GM23338 (cell line): ENCODE measurements at places on chromosomes 5 and 9. TPM values are rescaled to one million over a fixed set of nuclear protein-coding genes. Genes with fewer than 3 reads are reported as not detected.

GRCh38 chr9:134553996-134554372 is 87.6 kb upstream of the COL5A1 start:
- no peaks in the 10 kb centered on the region for H3K27me3 ChIP-seq
- H3K4me3 ChIP-seq = no peak overlapping the region
- no peak overlapping the region for H3K27ac ChIP-seq
- H3K4me1 ChIP-seq = no peaks in the 10 kb centered on the region

Gene CAAP1
- total RNA-seq = 47.9 and 57.9 TPM in 2 replicates

Gene SGCD
- 0.03 TPM in 1 of 2 replicates, not detected in the other for total RNA-seq

Gene ZNF300
- 22.3 and 25.9 TPM in 2 replicates for total RNA-seq

GRCh38 chr9:77512876-77513275 is 135.2 kb downstream of the GNA14 start:
- no peak for DNase-seq
- H3K4me1 ChIP-seq = no peaks in the 10 kb centered on the region
- H3K27ac ChIP-seq = no peak overlapping the region
- no peak overlapping the region for H3K4me3 ChIP-seq
- no peaks in the 10 kb centered on the region for H3K36me3 ChIP-seq
- no peaks in the 10 kb centered on the region for H3K27me3 ChIP-seq

DNA sequence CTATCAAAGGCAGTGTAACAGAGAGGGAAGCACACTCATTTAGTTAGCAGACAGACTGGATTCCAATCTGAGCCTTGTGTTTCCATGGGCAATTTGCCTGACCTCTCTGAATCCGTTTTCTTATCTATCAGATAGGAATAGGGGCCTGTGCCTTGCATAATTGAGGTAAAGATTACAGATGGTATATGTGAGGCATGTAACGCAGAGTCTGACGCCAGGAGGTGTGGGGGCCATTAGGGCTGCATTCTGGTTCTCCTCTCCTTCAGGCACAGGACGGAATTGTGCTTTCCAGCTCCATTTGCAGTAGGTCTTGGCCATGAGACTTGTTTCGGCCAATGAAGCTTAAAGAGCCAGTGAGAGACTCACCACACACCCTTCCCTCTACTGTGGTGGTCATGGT is 97.6 kb downstream of the FRMD3 start:
- no peaks in the 10 kb centered on the region for H3K36me3 ChIP-seq
- no peak overlapping the region for H3K4me3 ChIP-seq
- no peaks in the 10 kb centered on the region for H3K4me1 ChIP-seq
- H3K27ac ChIP-seq = no peak overlapping the region

Gene SLC46A2
- total RNA-seq = not detected in 2 replicates

DNA sequence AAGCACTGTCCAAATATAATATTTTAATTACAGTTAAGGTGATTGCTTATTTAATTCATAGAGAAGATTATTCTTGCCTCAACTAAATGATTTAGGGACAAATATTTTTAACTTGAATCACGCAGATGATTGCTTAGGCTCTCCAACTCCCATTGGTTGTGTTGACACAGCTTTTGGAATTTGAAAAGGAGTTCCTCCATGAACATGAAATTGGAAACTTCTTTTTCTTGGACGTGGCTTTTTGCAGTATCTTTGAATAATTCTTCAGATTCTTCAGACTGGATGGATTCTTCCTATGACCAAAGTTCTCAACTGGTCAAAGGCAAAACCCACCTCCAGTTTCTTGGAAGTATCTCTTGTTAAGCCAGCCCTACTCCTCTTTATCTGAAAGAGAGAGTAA is 456.4 kb upstream of the KLF4 start:
- H3K4me1 ChIP-seq = no peaks in the 10 kb centered on the region
- H3K27me3 ChIP-seq = no peaks in the 10 kb centered on the region
- no peak for DNase-seq
- H3K36me3 ChIP-seq = no peaks in the 10 kb centered on the region
- H3K27ac ChIP-seq = no peak overlapping the region

Gene CIZ1
- total RNA-seq = 48.2 and 61.4 TPM in 2 replicates

- no peaks in the 10 kb centered on the region for H3K27me3 ChIP-seq
- no peaks in the 10 kb centered on the region for H3K36me3 ChIP-seq
- no peak overlapping the region for H3K27ac ChIP-seq
- H3K4me3 ChIP-seq = no peak overlapping the region
- H3K4me1 ChIP-seq = peaks cover 21% of the 10 kb centered on the region
- no peak for DNase-seq
Measured at GRCh38 chr9:123796618-123797484, 133.1 kb downstream of the DENND1A start.

Gene ARL14EPL
- not detected in 2 replicates for total RNA-seq

GRCh38 chr5:177083357-177083756 is 3.4 kb upstream of the FGFR4 start:
- DNase-seq = no peak
- H3K36me3 ChIP-seq = no peaks in the 10 kb centered on the region
- H3K4me1 ChIP-seq = peaks cover 24% of the 10 kb centered on the region
- H3K27ac ChIP-seq = no peak overlapping the region
- H3K4me3 ChIP-seq = no peak overlapping the region

DNA sequence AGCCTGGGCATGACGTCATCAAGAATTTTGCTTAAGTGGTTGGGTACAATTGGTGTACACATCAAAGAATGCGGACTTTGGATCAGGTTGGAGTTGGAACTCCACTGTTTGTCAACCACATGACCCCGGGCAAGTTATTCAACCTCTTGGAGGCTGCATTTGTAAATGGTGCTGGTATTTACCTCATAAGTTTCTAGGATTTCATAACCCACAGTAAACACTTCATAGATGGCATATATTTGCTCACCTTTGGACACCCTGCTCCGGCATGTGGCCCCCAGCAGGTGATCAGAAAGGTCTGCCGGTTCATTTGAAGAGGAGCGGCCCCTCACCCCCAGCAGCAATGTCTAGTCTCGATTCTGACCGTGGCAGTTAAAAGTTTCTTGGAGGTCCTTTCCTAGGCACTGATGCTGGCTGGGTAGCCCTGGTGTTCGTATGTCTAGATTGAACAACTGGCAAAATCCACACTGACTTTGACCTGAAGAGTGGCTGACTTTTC is 60.6 kb downstream of the IL6ST start:
- H3K4me3 ChIP-seq = no peak overlapping the region
- no peak for DNase-seq
- no peaks in the 10 kb centered on the region for H3K27me3 ChIP-seq
- H3K36me3 ChIP-seq = no peaks in the 10 kb centered on the region

DNA sequence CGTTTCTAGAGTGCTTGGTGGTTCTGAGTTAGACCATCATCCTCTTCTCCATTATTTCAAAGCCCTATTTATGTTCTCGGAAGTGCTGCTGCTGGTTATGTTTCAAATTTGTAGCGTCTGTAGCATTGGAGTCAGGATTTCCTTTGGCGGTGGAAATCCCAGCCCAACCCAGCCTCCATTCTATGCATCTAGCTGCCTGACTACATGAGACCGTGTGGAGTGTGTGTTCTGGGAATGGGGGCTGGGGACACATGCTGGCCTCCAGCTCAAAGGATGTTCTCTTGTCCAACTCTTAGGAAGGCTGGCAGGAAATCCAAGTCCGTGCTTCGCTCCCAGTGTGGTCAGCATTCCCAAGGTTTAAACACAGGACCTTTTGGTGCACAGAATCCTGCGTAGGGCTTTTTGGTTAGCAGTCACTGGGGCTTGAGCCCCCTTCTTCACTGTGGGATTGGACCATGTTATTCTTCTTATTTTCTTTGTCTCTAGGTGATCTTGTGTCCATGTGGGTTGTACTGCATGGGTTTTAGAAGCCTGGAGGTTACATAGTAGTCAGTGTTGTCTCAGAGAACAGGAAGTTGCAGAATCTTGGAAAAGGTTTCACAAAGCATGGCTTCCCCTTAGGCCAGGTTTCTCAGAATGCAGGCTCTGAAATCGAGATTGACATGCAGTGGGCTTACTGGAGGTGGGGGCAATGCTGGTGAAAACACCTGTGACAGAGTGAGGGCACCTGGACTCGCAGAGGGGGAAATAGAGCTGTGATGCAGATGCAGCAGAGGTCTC is 132.2 kb downstream of the ARHGAP26 start:
- H3K36me3 ChIP-seq = peaks cover 12% of the 10 kb centered on the region; the same call in 1 of the 2 replicates
- no peak overlapping the region; the same call in 1 of the 2 replicates for H3K27ac ChIP-seq
- no peaks in the 10 kb centered on the region for H3K27me3 ChIP-seq
- DNase-seq = no peak

Gene MAPK9
- 27.8 and 37.0 TPM in 2 replicates for total RNA-seq

DNA sequence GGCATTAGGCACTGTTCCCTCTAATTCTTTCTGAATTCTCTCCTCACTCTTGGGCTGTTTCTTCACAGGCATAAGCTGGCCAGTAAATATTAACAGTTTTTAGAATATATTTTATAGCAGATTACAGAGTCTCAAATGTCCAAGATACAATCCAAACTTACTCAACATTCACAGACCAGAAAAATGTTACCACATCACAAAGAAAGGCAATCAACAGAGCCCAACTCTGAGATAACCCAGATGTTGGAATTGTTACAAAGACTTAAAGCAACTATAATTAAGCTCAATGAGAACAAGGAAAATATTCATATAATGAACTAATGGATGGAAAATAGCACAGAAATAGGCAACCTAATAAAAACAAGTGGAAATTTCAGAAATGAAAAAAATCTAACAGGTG is 401.1 kb upstream of the RGMB start:
- peaks cover 12% of the 10 kb centered on the region for H3K4me1 ChIP-seq
- no peak overlapping the region for H3K4me3 ChIP-seq
- H3K27me3 ChIP-seq = no peaks in the 10 kb centered on the region
- H3K27ac ChIP-seq = no peak overlapping the region
- no peak for DNase-seq

- peaks cover 3% of the 10 kb centered on the region; the same call in 1 of the 2 replicates for H3K36me3 ChIP-seq
- H3K27me3 ChIP-seq = peaks cover 18% of the 10 kb centered on the region; the same call in 1 of the 2 replicates
- no peak overlapping the region for H3K27ac ChIP-seq
- H3K4me3 ChIP-seq = no peak overlapping the region
- H3K4me1 ChIP-seq = peaks cover 16% of the 10 kb centered on the region
Measured at GRCh38 chr5:5492087-5492933, 69.8 kb downstream of the ICE1 start.

Gene PCDHA1
- 1.6 and 3.2 TPM in 2 replicates for total RNA-seq

Gene CDC25C
- 25.6 and 29.9 TPM in 2 replicates for total RNA-seq

GRCh38 chr5:567664-568060 is 43.4 kb upstream of the SLC9A3 start:
- no peaks in the 10 kb centered on the region for H3K36me3 ChIP-seq
- peaks cover 14% of the 10 kb centered on the region for H3K27me3 ChIP-seq
- H3K4me1 ChIP-seq = no peaks in the 10 kb centered on the region
- H3K4me3 ChIP-seq = no peak overlapping the region

- DNase-seq = no peak
Measured at GRCh38 chr5:31757806-31758205, 118.9 kb downstream of the PDZD2 start.

DNA sequence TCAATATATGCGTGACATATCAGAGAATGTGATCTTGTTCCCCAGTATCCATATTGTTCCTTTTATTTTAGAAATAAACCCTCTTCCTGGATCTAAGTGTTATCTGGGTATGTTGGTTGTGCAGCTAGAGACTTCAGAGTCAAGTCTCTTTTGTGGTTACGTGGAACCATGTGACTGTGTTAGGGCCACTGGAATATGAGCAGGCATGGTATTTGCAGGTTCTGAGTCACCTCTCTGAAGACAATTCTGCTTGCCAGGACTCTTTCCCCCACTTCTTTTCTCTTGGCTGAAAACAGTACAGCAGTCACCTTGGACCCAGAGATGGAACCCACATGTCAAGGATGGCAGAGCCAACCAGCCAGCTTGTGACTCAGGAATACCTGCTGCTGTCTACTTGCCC is 59.7 kb downstream of the ATP10B start:
- no peaks in the 10 kb centered on the region for H3K36me3 ChIP-seq
- no peak for DNase-seq
- H3K4me3 ChIP-seq = no peak overlapping the region
- H3K27ac ChIP-seq = no peak overlapping the region
- H3K4me1 ChIP-seq = 0 out of 2 replicates have a peak, but pooled peaks cover 7% of the 10 kb centered on the region

Gene ENTREP1
- 10.0 and 11.6 TPM in 2 replicates for total RNA-seq

- no peak overlapping the region for H3K27ac ChIP-seq
- no peaks in the 10 kb centered on the region for H3K4me1 ChIP-seq
- DNase-seq = no peak
- H3K27me3 ChIP-seq = no peaks in the 10 kb centered on the region
Measured at GRCh38 chr9:90741036-90741435, 60.6 kb upstream of the SYK start.

- H3K27me3 ChIP-seq = no peaks in the 10 kb centered on the region
- H3K4me1 ChIP-seq = no peaks in the 10 kb centered on the region
- no peak overlapping the region for H3K27ac ChIP-seq
Measured at GRCh38 chr9:22160221-22160620, 151.1 kb upstream of the CDKN2B start.

Gene PAX5
- 0.17 and 0.27 TPM in 2 replicates for total RNA-seq

- no peak overlapping the region for H3K27ac ChIP-seq
- no peak overlapping the region for H3K4me3 ChIP-seq
- DNase-seq = no peak
- H3K4me1 ChIP-seq = peaks cover 4% of the 10 kb centered on the region
- H3K36me3 ChIP-seq = no peaks in the 10 kb centered on the region
Measured at GRCh38 chr9:98418578-98419259, 163.3 kb upstream of the TBC1D2 start.

- no peaks in the 10 kb centered on the region for H3K36me3 ChIP-seq
- H3K27me3 ChIP-seq = no peaks in the 10 kb centered on the region
- H3K4me3 ChIP-seq = no peak overlapping the region
- no peak overlapping the region for H3K27ac ChIP-seq
- no peaks in the 10 kb centered on the region for H3K4me1 ChIP-seq
- DNase-seq = no peak
Measured at GRCh38 chr5:83281658-83282057, 189.9 kb upstream of the VCAN start.

Gene SLC25A2
- total RNA-seq = not detected in 2 replicates

DNA sequence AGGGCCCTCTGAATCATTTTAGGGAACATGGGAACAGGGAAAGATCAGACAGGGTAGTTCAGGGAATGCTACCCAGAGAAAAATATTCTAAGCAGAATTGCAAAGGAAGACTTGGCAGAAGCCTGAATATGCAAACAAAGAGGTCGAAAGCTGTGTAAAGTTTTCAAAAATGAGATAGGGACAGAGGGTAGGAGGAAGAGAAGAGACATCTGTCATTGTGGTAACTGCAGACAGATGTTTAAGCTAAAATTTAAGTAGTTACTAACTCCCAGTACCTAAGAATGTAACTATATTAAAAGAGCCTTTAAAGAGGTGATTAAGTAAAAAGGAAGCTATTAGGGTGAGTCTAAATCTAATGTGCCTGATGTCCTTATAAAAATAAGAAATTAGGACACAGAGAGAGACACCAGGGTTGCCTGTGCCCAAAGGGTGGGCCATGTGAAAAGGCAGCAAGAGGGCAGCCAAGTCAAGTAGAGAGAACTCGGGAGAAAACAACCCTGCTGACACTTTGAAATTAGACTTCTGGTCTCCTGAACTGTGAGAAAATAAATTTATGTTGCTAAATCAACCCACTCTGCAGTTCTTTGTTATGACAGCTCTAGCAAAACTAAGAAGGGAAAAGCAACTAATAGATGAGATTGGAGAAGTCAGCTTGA is 1647.4 kb upstream of the C9orf72 start:
- H3K4me3 ChIP-seq = no peak overlapping the region
- no peak for DNase-seq
- peaks cover 13% of the 10 kb centered on the region for H3K27me3 ChIP-seq
- no peaks in the 10 kb centered on the region for H3K36me3 ChIP-seq
